HS-27A (cell line): ENCODE measurements at places on chromosomes 7 and 10.

DNA sequence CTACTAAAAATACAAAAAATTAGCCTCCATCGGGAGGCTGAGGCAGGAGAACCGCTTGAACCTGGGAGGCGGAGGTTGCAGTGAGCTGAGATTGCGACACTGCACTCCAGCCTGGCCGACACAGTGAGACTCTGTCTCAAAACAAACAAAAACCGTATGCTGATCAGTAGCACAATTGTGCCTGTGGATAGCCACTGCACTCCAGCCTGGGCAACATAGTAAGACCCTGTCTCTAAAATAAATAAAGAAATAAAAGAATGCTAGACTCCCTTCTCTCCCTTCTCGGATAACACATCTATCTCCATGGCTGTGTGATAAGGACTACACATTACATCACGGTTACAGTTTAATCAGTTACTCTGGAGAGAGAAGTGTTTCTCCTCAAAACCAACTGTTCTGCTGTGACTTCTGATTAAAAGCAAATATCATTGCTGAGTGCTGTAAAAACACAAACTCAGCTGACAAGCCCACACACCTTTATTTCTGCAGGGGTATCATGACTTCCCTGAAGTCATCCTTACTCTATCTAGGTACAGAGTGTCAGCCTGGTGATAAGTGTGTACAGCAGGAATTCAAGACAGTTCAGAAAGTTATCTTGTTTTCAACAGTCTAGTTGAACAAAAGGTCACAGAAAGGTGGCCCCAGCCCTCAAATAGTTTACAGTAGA lies 5.3 kb upstream of the ARHGAP19 start:
- no peak for DNase-seq

DNA sequence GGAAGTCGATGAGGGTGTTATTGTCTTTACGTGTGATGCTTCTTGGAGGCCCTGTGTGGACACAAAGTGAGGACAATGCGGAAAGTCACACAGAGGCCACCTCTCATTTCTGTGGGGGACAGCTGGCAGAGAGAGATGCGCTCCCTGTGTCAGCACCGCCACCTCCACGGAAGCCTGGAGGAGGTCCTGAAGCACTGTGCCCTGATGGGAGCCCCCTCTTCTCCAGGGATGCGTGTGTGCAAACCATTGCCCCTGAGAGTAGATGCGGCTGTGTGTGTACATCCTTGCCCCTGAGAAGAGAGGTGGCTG lies 2.0 kb downstream of the PTPRE start:
- no peak for DNase-seq

GRCh38 chr7:112280267-112280666 lies 73.8 kb downstream of the ZNF277 start:
- DNase-seq = no peak

- no peak for DNase-seq
Observed at GRCh38 chr7:77276120-77276519, 76.5 kb upstream of the FGL2 start.

DNA sequence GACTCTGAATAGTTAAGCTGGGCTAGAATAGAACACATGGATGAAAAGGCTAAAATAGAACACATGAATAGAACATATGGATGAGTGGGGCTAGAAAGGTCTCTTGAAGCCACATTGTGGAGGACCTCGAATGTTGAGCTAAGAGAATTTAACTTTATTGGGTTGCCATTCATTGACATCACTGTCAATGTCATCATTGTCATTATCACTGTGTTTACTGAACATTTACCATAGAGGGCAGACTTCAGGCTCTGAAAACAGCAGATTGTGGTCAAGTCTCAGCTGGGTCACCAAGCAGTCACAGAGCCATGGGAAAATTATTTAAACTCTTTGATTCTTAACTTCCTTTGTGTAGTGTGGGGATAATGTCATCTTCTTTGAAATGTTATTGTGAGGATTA lies 80.4 kb downstream of the WDFY4 start:
- no peak for DNase-seq

- DNase-seq = no peak
Observed at GRCh38 chr10:48384699-48384982, 78.2 kb downstream of the MAPK8 start.

DNA sequence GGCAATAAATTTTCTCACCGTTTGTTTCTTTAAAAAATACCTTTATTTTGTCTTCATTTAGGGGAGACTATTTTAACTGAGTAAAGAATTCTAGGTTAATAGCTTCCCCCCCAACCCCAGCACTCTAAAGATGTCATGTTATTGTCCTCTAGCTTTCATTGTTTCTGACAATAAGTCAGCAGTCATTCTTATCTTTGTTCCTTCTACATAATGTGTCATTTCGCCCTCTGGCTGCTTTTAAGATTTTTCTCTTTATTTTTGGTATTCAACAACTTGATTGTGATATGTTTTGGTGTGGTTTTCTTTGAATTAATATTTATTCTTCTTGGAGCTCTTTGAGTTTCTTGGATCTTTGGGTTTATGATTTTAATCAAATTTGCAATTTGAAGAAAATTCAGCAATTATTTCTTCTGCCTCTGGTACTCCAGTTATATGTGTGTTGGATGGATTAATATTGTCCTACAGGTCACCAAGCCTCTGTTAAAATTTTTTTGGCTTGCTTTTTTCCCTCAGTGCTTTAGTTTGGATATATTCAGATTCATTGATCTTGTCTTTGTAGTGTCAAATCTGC lies 64.6 kb upstream of the ELN start:
- DNase-seq = no peak
